ENCODE measurements at places on chromosomes 1 and 21.

DNA sequence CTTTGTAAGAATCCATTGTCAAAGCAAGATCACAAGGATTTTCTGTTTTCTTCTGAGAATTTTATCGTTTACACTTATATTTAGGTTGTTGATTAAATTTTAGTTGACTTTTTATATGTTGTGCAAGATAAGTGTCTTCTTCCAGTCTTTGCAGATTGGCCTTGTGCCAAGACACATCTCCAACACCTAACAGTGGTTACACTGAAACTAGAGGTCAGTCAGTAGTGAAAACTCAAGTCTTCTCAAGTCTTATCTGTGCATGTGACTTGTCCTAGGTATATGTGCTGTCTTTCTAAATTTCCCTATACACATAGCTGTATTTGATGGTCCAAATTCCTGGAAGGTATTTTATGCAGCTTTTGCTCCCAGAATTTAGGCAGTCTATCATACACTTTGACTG, 1183.2 kb upstream of the B3GALT2 start:
- DNase-seq = no peak

DNA sequence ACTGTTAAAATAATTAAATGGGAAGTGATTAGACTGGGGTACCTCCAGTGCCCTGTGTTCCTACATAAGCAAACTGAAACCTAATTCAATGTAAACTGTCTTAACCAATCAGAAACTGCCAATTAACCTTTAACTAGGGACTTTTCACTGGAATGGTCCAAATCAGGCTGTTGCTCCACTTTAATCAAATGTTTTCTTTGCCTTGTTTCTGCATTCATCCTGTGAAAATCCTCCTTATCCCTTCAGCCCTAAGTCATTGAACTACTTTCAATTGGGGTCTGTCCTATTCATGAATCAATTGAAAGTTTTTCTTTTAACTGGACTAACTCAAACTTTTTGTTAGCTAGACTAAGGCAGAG, 5.1 kb upstream of the FUBP1 start:
- no peak for DNase-seq

- DNase-seq = no peak
Observed at GRCh38 chr1:231177936-231178335, 16.1 kb downstream of the TRIM67 start.

GRCh38 chr1:175717610-175718540, 25.5 kb downstream of the TNR start:
- DNase-seq = no peak

DNA sequence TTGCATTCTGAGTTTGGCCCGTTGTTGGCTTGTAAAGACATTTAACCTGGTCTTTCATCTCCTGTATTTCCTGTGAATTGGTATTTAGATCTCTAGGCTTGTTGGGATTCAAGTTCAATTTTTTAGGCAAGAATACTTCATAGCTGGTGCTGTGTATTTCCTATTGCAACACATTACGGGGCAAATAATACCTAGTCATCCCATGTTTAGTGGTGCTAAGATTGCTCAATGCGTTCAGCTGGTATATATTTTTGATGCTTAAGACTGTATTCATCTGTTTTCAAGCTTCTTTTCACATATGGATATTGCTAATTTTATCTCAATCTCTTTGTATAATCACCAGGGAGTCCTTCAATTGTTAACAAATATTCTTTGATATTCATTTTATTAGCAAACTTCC, 87.5 kb upstream of the ZBTB18 start:
- no peak for DNase-seq

DNA sequence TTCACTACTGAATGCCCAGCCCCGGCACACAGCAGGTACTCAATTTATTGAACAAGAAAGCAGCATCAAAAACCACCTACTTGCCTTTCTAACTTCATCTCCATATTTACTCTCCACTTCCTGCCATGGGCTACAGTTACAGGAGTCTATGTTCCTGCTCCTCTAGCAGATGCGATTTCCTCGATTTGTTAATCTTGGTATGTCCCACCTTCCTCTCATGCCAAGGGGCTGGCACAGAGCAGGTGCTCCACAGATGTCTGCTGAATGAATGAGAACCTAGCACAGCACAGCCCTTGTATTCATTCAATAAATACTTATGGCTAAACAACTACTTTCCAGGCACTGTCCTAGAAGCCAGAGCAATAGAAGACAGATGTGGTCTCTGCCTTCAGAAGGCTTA, 12.2 kb downstream of the PAFAH2 start:
- no peak for DNase-seq

- peak; percentile 18 for DNase-seq
Observed at GRCh38 chr1:34267326-34267725, 90.6 kb downstream of the C1orf94 start.

- no peak for DNase-seq
Observed at GRCh38 chr1:53410701-53411100, 48.5 kb upstream of the DMRTB1 start.

- DNase-seq = no peak
Observed at GRCh38 chr1:236103059-236103458, 38.2 kb upstream of the NID1 start.
